ENCODE measurements at places on chromosomes 6 and 20.

- DNase-seq: no peak
Observed at GRCh38 chr20:9974324-9974723, 60.5 kb upstream of the ANKEF1 start.

GRCh38 chr6:150930841-150931240, 65.3 kb downstream of the MTHFD1L start:
- DNase-seq: no peak

DNA sequence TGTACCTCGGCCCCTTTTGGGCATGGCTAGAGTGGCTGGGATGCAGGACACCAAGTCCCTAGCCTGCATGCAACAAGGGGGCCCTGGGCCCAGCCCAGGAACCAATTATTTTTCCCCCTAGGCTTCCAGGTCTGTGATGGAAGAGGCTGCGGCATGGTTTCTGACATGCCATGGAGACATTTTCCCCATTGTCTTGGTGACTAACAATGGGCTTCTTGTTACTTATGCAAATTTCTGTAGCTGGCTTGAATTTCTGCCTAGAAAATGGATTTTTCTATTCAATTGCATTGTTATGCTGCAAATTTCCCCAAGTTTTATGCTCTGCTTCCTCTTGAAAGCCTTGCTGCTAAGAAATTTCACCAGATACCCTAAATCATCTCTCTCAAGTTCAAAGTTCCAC, 1269.6 kb upstream of the CITED2 start:
- DNase-seq: no peak

- DNase-seq: no peak
Observed at GRCh38 chr6:95786802-95787201, 209.5 kb downstream of the MANEA start.

DNA sequence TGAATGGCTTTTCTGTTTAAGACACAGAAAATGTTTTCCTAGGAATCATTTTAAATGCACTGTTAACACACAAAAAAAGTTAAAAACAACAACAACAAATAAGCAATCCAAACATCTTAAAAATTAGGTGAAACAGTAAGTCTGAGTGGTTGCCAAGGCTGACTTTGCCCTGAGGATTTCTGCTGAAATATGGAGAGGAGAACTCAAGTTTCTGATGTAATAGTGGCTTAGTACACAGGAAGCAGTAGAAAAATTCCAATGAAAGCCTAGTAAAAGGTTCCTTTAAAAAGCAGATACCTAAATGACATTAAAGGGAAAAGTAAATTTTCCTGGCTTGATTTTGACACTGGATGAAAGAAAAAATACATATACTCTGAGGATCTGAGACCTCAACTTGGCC, 184.2 kb downstream of the EPM2A start:
- no peak for DNase-seq
